ENCODE measurements at places on chromosomes 7 and 10. TPM values are rescaled to one million over a fixed set of nuclear protein-coding genes. Genes with fewer than 3 reads are reported as not detected.

- no peaks in the 10 kb centered on the region for H3K36me3 ChIP-seq
- peaks cover 10% of the 10 kb centered on the region for H3K4me1 ChIP-seq
- peak overlapping the region; percentile 72 for H3K27ac ChIP-seq
- peak; percentile 74 for DNase-seq
Observed at GRCh38 chr7:94655126-94655847, 646 bp downstream of the SGCE start.

The IGFBP1 gene
- total RNA-seq, result 4.0 TPM

The RNF32 gene
- under 0.01 TPM for total RNA-seq

- H3K4me1 ChIP-seq, result no peaks in the 10 kb centered on the region
- no peaks in the 10 kb centered on the region for H3K36me3 ChIP-seq
- H3K4me3 ChIP-seq, result no peak overlapping the region
Observed at GRCh38 chr7:114761973-114762372, 159.9 kb upstream of the MDFIC start.

DNA sequence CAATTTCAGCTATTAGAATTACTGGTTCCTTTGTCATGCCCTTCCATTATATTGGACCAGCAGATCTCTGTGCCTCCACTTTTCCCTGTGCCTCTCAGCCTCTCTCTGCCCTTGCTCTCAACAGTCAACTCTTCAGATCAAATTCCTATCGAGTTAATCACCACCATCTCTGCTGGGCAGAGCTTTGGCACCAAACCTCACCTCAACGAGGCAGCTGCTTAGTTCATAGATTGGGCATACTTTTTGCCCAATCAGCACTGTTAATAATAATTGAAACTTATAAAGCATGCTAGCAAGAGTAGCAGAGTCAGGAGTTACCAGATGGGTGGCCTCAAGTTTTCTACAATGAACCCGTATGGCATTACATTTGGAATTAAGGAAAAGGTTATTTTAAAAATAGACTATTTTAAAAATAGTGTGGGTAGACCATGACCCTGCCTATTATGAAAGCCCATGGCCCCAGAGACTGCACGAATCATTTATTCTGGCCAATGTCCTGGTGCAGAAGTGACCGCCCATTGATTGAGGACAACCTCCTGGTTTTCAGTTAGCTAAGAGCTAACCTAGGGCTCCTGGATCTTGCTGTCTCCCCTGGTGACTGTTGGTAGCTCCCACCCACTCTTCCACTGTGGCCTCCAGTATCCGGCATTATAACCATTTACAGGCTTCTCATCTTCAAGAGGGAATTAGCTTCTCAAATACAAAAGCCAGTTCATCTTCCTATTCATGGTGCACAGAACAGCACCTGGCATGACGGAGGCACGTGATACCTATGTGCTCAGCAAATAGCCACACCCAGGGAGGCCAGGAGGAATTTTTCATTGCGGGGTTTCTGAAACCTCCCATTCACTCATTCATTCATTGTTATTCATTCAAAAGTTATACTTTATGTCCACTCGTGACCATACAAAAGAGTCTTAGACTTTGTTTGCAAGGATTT is 265.4 kb downstream of the INHBA start:
- H3K27ac ChIP-seq, result no peak overlapping the region
- H3K36me3 ChIP-seq, result no peaks in the 10 kb centered on the region
- peaks cover 4% of the 10 kb centered on the region for H3K4me1 ChIP-seq
- DNase-seq, result no peak

GRCh38 chr7:144470078-144470477 is 66.6 kb upstream of the NOBOX start:
- H3K27ac ChIP-seq, result no peak overlapping the region
- no peak overlapping the region for H3K4me3 ChIP-seq
- H3K27me3 ChIP-seq, result no peaks in the 10 kb centered on the region
- H3K4me1 ChIP-seq, result no peaks in the 10 kb centered on the region
- no peaks in the 10 kb centered on the region for H3K36me3 ChIP-seq
- DNase-seq, result no peak

DNA sequence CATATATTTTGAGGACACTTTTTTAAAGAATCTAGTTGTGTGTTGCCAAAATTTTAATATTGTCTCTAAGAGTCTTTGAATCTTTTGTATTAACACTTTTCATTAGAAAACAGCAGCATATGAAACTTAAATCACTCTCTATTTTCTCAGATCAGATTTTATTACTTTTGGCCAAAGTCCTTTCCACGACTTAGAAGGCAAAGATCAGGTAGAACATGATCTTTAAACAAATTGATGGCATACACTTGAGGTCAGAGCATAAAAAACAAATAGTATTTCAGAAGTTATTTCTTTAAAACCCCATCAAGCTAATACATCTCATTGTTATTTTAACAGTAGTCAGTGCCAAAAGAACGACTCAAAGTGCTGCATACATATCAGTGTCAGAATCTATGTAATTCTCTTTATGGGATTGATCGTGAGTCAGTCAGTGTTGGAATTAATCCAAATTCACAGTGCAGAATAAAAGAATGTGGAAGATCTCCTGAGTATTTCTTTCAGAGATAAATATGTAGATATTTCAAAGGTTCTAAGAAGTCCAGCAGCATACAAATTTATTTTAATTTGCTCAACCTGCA is 9.6 kb upstream of the AGMO start:
- H3K4me3 ChIP-seq, result no peak overlapping the region
- H3K4me1 ChIP-seq, result peaks cover 7% of the 10 kb centered on the region
- H3K27me3 ChIP-seq, result no peaks in the 10 kb centered on the region
- H3K36me3 ChIP-seq, result no peaks in the 10 kb centered on the region
